Fibroblast of skin of scalp (primary cell): ENCODE measurements at places on chromosomes 1 and 21.

GRCh38 chr1:6286266-6286665 is 25.4 kb upstream of the GPR153 start:
- DNase-seq, result no peak

DNA sequence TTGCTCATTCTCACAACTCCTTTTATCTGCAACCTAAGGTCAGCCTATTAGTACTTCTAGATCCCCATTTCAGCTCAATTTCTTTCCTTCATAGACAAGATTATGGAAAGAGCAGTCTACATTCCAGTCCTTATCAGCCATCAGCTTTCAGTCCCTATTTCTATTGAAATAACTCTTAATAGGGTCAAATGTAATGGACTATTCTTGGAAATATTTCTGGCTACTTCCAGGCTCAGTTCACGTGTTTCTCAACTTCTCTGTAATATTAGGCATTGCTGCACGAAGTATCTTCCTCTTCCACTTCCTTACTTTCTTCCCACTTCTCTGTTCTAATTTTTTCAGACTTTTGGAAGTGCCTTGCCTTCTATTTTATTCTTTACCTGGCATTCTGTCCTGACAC is 232.9 kb upstream of the USP25 start:
- no peak for DNase-seq

GRCh38 chr1:61439234-61439633 is 285.7 kb downstream of the TM2D1 start:
- DNase-seq, result no peak

GRCh38 chr1:15680131-15680530 is 4.0 kb upstream of the PLEKHM2 start:
- peak; percentile 56 for DNase-seq

GRCh38 chr21:15604413-15604812 is 125.4 kb upstream of the USP25 start:
- peak; percentile 95 for DNase-seq

DNA sequence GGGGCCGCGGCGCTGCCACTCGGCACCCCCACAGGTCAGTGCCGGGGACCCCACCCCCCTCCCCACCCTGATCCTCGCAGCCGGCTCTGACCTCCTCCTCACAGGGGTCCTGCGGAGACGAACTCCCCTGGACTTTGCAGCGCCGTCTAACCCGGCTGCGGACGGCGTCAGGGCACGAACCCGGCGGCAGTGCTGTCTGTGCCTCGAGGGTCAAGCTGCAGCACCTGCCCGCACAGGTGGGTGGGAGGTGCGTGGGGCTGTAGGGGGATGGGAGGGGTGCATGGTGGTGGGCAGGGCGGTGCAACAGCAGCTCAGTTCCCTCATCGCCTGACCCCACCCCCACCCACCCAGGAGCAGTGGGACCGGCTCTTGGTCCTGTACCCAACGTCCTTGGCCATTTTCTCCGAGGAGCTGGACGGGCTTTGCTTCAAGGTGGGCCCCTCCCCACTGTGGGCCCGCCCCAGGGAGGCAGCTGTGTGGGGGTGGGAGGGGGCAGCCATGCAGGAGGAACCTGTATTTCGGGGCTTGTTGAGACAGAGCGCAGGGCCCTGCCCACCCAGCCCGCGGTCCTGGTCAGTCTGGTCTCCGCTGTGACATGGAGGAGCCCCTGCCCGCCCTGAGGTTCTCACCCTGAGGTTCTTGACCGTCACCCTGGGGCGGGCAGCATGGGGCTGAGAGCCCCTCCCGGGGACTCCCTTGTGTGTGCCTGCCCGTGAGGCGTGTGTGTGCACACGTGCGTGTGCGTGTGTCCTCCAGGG is 4.9 kb downstream of the PLEKHN1 start:
- no peak for DNase-seq

GRCh38 chr1:160718210-160718609 is 6.6 kb upstream of the CD48 start:
- no peak for DNase-seq

GRCh38 chr1:150875197-150876118 is 941 bp downstream of the ARNT start:
- DNase-seq, result no peak

- DNase-seq, result peak; percentile 72
Measured at GRCh38 chr1:186958520-186958919, 129.8 kb downstream of the PLA2G4A start.

DNA sequence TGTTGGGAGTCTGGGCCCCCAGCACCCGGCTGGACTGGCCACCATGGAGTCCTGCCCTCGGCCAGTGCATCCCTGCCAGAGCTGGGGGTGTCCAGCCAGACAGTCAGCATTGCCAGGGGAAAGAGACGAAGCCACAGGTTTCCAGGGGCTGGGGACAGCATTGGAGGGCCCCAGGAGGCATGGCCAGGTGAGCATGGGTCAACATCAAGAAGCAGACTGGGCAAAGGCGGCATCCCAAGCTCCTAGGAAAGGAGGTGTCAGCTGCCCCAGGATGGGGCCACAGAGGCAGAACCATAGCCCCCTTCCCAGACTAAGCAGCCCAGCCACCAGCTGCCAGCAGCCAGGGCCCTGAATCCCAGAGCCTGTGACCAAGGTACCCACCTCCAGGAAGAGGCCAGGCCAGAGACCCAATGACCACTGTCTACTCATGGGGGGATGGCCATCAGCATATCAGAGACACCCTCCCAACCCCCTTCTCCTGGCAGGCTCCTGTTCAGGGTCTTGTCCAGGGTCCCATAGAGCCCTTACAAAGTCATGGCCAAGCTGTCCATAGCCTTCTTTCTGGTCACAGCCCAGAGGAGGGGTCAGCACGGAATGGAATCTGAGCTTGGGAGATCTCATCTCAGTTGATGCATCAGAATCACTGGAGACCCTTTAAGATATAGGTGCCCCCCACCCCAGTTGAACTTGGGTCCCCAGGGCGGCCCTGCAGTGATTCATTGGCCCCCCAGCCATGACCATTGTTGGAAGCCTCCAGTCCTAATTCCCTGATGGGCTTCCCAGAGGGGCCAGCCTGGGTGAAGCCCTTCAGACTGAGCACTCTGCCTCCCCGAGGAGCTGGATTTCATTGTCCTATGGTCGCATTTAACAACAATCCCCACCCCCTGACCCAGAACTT is 32.5 kb downstream of the WNT3A start:
- DNase-seq, result no peak

DNA sequence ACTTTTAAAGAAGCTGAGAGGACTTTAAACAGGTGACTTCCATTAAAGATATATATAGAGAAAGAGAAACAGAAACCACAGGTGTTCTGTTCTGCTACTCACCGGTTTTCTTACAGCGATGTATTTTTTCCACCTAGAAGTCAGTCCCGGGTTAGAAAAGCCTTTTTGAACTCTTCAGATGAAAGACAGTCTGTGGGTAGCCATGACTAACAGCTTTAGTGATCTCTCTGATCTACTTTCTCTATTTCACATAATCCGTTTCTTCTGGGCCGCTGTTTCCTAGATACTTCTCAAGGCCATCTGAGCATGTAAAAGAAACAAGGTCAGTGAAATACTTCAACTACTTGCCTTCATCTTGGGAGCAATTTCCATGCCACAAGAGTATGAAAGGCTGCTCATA is 25.1 kb downstream of the WDR64 start:
- no peak for DNase-seq

- no peak for DNase-seq
Measured at GRCh38 chr1:33426916-33427315, 4.0 kb downstream of the PHC2 start.

DNA sequence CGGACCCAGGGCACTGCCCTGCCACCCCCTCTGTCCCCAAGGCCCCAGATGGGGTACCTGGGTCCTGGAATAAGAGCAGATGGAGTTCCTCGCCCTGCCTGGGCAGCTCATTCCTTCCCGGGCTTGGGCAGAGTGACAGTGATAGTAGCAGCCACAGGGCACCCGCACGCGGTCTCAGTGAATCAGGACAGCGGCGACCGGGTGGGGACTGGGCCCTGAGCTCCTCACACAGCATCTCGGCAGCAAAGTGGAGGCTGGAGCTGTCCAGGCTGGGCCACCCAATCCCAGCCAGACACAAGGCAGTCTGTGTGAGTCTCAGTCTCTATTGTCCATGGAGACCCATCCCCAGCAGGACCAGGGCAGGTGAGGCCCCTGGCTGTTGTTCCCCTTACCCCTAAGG is 37.4 kb upstream of the CCDC27 start:
- no peak for DNase-seq

GRCh38 chr1:55169126-55169525 is 46.0 kb downstream of the USP24 start:
- no peak for DNase-seq

GRCh38 chr1:192252776-192253175 is 64.0 kb upstream of the RGS21 start:
- DNase-seq, result no peak

- DNase-seq, result peak; percentile 71
Measured at GRCh38 chr1:221700536-221700935, 41.4 kb downstream of the DUSP10 start.

- peak; percentile 89 for DNase-seq
Measured at GRCh38 chr1:115373305-115373704, 35.3 kb upstream of the NGF start.

- DNase-seq, result no peak
Measured at GRCh38 chr1:207251066-207251465, 70.4 kb upstream of the CD55 start.

GRCh38 chr1:38775175-38775845 is 84.3 kb downstream of the RRAGC start:
- DNase-seq, result no peak

DNA sequence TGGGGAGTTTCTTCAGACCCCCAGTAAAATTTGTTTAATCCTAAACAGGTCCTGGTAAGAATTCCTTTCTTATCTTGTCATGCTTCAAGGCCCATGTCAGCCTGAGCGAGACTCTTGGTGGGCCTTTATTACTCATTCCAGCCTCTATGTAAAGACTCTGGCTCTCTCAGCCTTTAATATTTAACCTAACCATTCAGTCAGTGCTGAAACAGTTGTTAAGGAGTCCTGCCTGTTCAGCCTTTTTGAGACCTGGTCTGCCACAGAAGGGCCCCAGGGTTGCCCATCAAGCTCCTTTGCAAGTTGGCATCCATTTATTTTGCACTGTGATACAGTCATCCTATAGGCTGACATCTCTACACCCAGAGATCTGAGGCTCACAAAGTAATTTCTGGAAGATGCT is 107.7 kb upstream of the VANGL1 start:
- no peak for DNase-seq

DNA sequence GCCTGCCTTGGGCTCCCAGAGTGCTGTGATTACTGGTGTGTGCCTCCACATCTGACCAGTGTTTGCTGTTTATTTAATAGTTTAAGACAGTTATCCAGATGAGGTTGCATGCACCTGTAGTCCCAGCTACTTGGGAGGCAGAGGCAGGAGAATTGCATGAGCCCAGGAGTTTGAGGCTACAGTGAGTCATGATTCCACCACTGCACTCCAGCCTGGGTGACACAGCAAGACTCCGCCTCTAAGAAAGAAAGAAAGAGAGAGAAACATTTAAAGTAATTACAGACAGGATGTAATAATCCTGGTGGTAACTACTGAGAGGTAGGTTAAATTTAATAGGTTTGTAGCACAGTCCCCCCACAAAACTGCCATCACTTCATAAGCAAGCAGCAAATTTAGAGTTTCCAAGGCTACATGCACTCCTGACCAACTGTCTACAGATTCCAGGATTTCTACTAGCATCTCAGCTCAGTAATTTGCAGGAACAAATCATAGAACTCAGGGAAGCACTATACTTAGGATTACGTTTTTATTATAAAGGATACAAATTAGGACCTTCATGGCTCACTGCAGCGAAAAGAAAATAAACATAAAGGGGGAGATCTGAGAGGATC is 89.6 kb downstream of the PKN2 start:
- peak; percentile 47 for DNase-seq

GRCh38 chr1:44249543-44249942 is 36.3 kb downstream of the DMAP1 start:
- no peak for DNase-seq

- no peak for DNase-seq
Measured at GRCh38 chr1:167821356-167821685, 92.6 kb downstream of the ADCY10 start.

DNA sequence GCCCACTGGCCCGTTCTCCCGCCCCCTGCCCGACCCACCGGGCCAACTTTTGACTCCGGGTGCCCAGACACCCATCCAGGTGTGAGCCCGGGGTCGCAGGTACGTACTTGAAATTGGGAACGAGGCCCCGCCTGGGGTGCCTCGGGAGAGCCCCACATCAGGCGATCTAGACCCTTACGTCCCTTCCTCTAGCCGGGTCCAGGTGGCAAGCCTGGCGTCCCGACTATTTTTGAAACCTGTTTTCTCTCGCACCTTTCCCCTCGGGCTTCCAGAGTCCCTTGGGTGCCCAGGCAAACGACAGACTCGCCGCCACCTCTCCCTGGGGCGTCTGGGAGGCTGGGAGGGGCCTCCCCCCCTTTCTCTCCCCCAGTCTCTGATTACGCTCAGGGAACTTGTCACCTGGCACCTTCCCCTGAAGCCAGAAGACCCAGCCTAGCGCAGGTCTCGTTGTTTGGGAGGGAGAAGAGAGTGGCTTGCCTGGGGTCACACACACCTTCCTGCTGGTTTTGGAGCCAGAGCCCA is 898 bp downstream of the LDLRAP1 start:
- DNase-seq, result no peak

DNA sequence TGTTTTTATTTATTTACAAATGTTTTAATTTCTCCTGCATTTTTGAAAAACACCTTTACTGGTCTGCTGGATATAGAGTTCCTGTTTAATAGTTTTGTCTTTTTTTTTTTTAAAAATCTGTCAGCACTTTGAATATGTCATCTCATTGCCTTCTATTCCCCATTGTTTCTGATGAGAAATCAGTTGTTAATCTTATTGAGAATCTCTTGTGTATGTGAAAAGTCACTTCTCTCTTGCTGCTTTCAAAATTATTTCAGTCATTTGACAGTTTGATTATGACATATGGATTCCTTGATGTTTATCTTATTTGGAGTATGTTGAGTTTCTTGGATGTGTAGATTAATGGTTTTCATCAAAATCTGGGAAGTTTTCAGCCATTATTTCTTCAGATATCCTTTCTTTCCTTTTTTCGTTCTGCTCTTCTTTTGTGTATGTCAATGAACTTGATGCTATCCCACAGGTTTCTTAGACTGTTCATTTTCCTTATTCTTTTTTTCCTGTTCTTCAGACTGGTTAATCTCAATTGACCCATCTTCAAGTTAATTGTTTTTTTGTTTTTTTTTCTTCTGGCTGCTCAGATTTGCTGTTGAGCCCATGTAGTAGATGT is 51.2 kb upstream of the CCDC190 start:
- DNase-seq, result no peak

GRCh38 chr21:31117128-31117916 is 79.0 kb upstream of the KRTAP19-8 start:
- peak; percentile 92 for DNase-seq

DNA sequence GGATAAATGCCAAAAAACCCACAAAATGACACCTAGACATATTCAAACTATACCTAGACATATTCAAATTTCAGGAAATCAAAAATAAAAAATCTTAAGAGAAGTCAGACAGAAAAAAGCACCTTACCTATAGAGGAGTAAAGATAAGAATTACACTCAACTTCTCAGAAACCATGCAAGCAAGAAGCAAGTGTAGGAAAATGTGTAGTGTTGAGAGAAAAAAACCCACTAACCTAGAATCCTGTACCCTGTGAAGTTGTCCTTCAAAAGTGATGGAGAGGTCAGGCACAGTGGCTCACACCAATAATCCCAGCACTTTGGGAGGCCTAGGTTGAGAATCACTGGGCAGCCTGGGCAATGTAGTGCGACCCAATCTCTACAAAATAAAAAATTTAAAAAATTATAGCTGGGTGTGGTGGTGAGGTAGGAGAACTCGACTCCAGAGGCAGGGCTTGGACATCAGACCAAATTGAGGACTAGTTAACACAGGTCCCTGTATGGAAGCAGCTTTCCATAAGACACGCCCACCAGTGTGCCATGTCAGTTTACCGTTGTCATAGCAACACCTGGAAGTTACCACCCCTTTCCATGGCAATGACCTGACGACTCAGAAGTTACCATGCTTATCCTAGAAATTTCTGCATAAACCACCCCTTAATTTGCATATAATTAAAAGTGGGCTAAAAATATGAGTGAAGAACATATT is 20.7 kb downstream of the PDIK1L start:
- DNase-seq, result no peak
